G401 (cell line): ENCODE measurements at places on chromosomes 4 and X. TPM values are rescaled to one million over a fixed set of nuclear protein-coding genes. Genes with fewer than 3 reads are reported as not detected.

- DNase-seq: no peak
Measured at GRCh38 chrX:2823795-2824386, 4.8 kb upstream of the GYG2 start.

GRCh38 chr4:85491527-85491926 is 16.6 kb downstream of the ARHGAP24 start:
- no peak for DNase-seq

- DNase-seq: peak; percentile 86
Measured at GRCh38 chr4:104494822-104495559, at the start of gene CXXC4. CXXC4 (minus strand) TSS chr4:104494894; CDS start chr4:104491802, 3,092 bp downstream.

DNA sequence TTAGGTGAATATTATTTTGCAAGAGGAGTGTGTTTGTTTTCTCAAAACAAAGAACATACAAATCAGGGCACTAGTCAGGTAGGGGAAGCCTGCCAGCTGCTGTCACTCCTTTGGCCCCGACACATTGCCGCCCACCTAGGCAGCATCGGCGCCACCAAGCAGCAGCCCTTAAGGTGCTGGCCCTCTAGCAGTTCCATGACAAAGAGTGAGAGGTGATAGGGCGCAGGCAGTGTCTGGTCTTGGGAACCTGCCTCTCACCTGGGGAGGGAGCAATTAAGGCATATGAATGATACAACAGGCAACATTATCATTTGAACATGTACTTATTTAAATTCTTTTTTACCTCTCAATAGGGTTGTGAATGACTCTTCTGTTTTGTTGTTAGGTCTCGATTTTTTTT is 135.1 kb downstream of the PLS3 start:
- DNase-seq: no peak

DNA sequence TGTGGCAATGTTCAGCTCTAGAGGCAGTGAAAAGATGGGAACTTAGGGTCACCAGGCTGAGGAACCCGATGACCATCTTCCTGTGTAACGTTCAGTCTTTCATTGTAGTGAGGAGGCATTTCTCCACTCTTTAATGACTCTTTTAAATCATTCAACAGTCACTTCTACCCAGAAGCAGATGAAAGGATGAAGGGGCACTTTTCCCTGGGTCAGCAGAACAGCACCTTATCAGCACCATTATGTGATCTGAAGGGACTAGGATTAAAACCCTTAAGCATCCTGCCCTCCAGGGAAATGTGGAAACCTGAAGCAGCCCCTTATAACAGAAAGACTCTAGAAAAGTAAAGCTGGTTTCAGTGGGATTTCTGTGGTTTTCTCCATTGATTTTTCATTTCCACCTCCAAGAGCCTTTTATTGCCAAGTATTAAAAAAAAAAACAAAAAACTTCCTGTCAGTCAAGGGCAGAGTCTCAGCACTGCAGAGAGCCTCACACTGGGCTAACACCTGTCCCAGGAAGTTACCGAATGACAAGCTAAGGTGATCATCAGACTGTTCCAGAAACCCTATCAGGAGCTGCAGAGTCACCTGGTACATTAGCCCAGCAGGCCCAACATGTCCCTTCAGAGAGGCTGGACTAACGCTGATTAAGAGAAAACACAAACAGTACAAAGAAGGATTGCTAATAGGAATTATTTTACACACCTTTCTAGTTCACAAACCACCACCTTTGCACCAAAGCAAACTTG is 185.9 kb downstream of the SHROOM3 start:
- peak; percentile 98 for DNase-seq

DNA sequence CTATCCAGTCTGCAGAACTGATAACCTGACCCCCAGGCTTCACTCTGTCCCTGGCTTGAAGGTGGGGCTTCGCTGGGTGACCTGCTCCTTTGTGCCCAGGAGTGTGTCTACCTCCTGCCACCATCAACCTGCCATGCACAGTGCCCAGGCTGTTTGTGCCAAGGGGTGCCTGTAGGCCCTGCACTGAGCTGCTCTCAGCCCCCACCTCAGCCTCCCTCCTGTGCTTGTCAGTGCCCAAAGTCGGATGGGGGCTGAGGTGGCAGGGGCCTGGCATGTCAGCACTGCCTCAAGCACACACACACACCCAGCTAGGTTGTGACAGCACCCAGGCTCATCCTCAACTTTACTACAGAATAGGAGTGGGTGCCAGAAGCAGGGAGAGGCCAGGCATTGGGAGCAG is 23.5 kb downstream of the SPCS3 start:
- DNase-seq: no peak

DNA sequence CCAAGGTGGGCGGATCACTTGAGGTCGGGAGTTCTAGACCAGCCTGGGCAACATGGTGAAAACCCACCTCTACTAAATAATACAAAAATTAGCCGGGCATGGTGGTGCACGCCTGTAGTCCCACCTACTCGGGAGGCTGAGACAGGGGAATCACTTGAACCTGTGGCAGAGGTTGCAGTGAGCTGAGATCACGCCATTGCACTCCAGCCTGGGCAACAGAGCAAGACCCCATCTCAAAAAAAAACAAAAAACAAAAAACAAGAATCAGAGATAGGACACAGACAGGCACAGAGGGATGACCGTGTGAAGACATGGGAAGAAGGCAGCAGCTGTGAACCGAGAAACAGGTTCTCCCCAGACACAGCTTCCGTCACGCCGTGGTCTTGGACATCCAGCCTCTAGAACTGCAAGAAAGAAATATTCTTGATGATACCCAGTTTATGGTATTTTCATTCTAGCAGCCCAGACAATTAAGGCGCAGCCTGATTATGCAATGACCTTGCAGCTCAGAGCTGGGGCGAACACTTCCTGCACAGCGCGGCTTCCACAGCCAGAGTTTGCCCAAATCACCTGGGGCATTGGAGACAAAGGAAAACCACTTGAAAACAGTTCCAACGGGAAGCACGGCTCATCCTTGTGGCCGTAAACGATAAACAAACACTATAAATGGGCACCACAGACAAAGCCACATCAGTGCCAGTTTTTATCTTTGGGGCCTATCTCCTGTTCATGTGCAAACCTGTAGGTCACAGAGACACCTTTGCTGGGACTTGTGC is 4.2 kb upstream of the ARSD start:
- DNase-seq: no peak

DNA sequence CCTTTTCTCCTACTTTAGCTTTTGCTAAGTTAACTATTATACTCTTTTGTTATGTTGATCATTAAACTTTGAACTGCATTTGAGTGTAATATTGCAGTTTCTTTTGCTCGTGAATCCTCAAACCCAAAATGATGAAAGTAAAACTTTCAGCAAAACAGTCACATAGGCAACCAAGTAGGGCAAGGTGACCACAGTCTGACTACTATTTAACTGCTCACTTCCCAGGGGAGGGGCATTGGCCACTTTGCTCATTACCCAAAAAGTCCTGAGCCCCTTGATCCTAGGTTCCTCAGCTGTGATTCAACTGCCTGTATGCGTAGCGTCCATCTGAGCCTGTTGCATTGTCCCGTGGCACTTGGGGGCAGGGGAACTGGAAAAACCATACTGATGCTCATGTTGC is 17.0 kb downstream of the RBMX2 start:
- DNase-seq: no peak

DNA sequence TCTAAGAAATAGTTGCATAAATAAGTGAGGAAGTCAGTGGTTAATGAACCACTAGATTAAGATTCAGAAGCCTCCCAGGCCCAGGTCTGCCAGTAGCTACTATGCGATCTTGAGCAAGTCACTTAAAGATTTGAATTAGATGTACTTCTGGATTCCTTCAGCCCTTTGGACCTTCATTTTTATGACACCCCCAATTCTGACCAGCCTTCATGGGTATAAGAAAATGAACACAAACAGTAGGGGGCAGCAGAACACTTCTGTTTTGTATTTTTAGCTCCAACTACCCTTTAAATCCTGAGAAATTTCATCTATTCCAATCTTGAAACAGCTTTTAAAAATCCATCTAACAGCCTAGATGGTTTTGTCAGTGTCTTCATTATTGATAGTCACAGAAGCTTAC is 19.0 kb downstream of the TMEM47 start:
- DNase-seq: peak; percentile 5

The GSTCD gene
- 22.2 and 45.4 TPM in 2 replicates for total RNA-seq

The GPR34 gene
- total RNA-seq: not detected in 2 replicates

The GABRE gene
- total RNA-seq: not detected in 2 replicates

The CT47B1 gene
- not detected in 2 replicates for total RNA-seq

The CT83 gene
- not detected in 2 replicates for total RNA-seq
